ENCODE measurements at places on chromosomes 1 and 21. TPM values are rescaled to one million over a fixed set of nuclear protein-coding genes. Genes with fewer than 3 reads are reported as not detected.

ESRRG gene
- 0.98 TPM for total RNA-seq

PUM1 gene
- total RNA-seq, result 88.6 TPM

LCE4A gene
- not detected for total RNA-seq

CACNA1S gene
- total RNA-seq, result not detected
